ENCODE measurements at places on chromosomes 5 and 9. TPM values are rescaled to one million over a fixed set of nuclear protein-coding genes. Genes with fewer than 3 reads are reported as not detected.

The SEC24A gene
- 41.7 TPM for total RNA-seq

The ZCCHC7 gene
- 15.3 TPM for total RNA-seq

The CCDC192 gene
- total RNA-seq, result not detected

The FOXD4L6 gene
- not detected for total RNA-seq

The MTRR gene
- total RNA-seq, result 44.0 TPM

The FOXE1 gene
- not detected for total RNA-seq

The SNAPC4 gene
- total RNA-seq, result 8.2 TPM

The SHOC1 gene
- total RNA-seq, result not detected

The CMYA5 gene
- 0.97 TPM for total RNA-seq

The CAMK4 gene
- 3.6 TPM for total RNA-seq

The RASGEF1C gene
- not detected for total RNA-seq

The SLC6A18 gene
- not detected for total RNA-seq

The SELENOP gene
- 1.5 TPM for total RNA-seq

The PTCD2 gene
- total RNA-seq, result 17.1 TPM

The SPATA31C1 gene
- not detected for total RNA-seq

The MARCOL gene
- not detected for total RNA-seq

The ZFP37 gene
- total RNA-seq, result 1.7 TPM

The FOXD4L5 gene
- total RNA-seq, result not detected

The NR5A1 gene
- total RNA-seq, result not detected

The LSM11 gene
- total RNA-seq, result 2.1 TPM

The HTR1A gene
- total RNA-seq, result not detected

The FCN2 gene
- total RNA-seq, result not detected

The CDH9 gene
- total RNA-seq, result not detected

The ANKRD20A1 gene
- total RNA-seq, result not detected

The NUDT2 gene
- total RNA-seq, result 7.6 TPM

The FBP2 gene
- total RNA-seq, result not detected

The ANKRD31 gene
- total RNA-seq, result not detected

The PCDHGB6 gene
- 1.9 TPM for total RNA-seq
